ENCODE measurements at places on chromosomes 16 and 17.

GRCh38 chr16:88192601-88193000, 190.2 kb upstream of the ZNF469 start:
- DNase-seq, result no peak

GRCh38 chr16:46839986-46840443, 9.0 kb upstream of the C16orf87 start:
- DNase-seq, result no peak

DNA sequence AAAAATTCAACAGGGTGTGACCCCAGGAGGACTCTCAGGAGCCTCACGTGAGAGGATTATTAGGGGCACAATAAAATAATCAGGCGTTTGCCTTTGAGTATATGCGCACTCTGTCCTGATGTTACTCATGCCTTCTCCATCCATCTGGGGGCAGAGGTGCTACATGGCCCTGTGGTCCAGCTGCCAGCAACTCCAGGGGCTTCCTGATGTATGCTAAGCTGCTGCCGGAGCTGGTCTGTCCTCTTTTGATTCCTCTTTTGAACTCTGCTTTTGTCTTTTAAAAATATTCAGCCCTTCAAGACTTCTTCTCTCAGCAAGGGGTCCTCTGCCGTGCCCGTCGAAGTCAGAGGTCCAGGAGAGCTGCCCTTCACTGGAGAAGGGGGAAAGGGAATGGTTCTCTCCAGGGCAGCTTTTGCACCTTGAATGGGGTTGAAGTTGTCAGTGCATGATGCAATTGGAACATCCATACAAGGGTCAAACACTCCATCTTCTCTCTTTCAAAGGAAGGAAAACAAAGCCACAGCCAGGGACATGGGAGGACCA, 431.4 kb downstream of the SHISA9 start:
- no peak for DNase-seq

DNA sequence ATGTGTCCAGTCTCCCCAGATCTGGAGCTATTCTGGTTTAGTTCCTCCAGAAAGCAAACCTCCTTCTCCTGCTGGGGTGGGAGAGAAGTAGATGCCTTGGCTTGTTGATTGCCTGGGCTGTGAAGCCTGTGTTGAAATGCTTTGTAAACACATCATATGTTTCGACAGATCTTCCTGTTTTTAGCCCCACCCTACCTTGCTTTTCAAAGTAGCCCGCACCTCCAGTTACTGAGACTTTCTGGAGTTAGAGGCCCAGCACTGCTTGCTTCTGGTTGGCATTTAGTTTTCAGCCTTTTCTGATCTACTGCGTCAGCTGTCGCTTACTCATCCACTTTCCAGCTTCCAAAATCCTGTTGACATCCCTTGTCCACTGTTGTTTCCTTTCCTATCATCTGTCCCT, 17.9 kb upstream of the NDEL1 start:
- no peak for DNase-seq

GRCh38 chr17:77610972-77611521, 347.5 kb upstream of the TNRC6C start:
- DNase-seq, result no peak

Measured in DMS53 (cell line).